Left lung (tissue), 14 donors: ENCODE measurements at places on chromosomes 3 and 15. TPM values are rescaled to one million over a fixed set of nuclear protein-coding genes. Genes with fewer than 3 reads are reported as not detected.

The ACOX2 gene
- total RNA-seq = 9.8 TPM

- no peak for DNase-seq
These were observed 324.5 kb downstream of the CNTN4 start for GRCh38 chr3:2423143-2423542.

GRCh38 chr3:48845170-48845569 lies 2.5 kb downstream of the PRKAR2A start:
- DNase-seq = no peak

The MYLK gene
- 155 TPM for total RNA-seq

The EPHA6 gene
- 0.23 TPM for total RNA-seq
